ENCODE measurements at places on chromosomes 6 and 20.

DNA sequence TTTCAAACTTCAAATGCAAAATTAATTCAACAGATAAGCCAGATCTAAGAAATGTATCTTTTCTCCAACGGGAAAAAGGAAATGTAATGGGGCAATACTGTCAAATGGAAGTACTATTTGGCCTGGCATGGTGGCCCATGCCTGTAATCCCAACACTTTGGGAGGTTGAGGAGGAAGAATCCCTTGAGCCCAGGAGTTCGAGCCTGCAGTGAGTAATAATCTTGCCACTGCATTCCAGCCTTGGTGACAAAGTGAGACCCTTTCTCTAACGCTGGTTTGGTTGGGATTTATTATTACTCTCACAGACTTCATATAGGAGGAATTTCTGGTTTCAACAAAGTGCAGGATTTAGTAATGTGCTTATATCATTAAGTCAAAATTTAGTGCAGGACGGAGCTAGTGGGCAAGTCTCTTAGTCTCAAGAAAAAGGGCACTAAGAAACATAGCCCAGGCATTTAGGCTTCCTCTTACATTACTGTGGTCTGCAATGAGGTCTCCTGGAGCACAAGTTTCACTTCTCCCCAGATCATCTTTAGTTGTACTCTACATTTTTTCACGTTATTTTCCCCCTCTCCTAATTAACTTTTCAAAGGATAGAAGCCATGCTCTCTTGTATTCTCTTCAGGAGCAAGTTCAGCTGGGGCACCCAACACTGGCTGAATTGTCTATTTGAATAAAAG lies 23.1 kb downstream of the TRIM27 start:
- DNase-seq, result no peak

GRCh38 chr6:157364705-157365104 lies 16.3 kb upstream of the ZDHHC14 start:
- DNase-seq, result no peak

- no peak for DNase-seq
These were observed 104.4 kb downstream of the TOX2 start for GRCh38 chr20:44018942-44019637.

GRCh38 chr20:59322585-59323454 lies 22.4 kb downstream of the EDN3 start:
- no peak for DNase-seq

DNA sequence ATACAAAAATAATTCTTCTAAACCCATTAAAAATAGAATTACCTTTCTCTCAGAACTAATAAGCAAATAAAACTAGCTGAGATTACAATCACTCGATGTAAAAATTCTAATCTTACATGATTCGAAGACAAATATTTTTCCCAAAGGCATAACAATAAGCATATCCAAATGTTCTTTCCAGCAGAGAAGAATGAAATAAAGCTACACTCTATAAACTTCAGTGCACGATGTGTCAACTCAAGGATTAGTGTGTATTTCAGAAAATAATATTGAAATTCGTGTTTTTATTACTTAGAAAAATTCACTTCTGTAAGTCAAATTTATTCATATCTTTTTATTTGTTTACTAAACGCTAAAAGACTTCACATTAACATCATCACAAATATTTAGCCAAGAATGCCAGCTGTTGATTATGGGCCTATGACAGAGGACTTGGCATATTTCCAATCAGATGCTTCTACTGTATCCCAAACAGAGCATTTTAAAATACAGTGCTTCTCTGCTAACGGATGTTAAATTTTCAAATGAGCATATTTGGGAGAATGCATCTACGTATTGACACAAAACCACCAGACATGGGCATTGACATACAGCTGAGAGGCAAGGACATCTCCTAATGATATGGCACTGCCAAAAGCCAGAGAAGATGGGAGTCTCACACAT lies 54.7 kb upstream of the PDE7B start:
- DNase-seq, result no peak
